ENCODE measurements at places on chromosomes 12 and 14.
A peak's percentile ranks its signal among the peaks of the same experiment; 100 is the strongest.

DNA sequence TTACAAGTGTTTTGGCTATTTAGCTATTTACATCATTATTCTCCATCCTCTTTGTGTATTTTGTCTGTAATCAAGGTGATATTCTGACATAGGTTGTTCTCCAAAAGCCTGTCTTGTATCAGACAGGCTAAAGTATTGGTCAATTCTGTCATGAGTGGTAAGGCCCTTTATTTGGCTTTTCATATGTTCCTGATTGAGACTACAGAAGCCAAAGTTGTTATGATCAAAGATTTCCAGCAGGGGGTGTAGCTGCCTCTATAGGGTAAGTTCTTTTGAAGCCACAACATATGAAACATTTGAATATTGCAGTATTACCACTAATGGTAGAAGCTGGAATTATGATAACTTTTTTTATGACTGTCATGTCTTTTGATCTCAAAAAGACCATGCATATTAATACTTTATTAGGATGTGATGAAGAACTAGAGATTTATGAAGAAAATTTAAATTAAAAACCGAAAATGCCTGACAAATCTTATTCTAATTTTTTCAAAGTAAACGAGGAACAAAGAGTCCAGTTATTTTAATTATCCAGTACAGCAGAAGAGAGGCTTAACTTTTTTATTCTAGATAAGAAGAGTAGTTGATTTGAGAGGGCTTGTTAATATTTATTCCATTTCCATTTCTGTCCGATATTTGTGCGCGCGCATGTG lies 3.4 kb upstream of the ARHGAP5 start:
- DNase-seq, result peak; percentile 86

DNA sequence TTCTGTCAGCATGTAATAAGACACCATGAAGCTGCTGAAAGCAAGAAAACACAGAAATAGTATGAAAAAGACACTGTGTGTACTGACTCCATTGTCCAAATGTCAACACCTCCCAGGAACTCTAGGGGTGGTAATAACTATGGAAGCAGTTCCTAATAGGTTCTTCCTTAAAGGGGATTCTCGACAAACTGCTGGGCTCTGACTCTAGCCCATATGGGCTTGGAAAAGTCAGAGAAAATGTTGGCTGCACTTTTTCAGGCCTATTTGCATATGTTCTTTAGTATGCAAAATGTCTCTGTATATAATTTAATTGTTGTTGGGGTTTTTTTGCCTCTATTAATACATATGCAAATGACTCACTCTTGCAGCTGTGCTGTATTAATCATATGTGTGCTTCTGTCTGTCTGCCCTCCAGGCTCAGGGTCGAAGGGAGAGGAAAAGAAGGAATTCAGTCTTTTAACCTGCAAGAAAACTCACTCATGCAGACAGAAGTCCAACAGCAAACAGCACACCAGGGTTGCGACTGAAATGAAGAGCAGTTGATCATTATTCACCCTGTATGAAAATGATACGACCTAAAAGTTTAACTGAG lies 317.6 kb downstream of the SOX5 start:
- no peak for DNase-seq

- DNase-seq, result peak; percentile 48
Measured at GRCh38 chr12:25186038-25186787, 8.7 kb downstream of the DNAI7 start.

GRCh38 chr14:79516009-79516408 lies 695.3 kb downstream of the DIO2 start:
- no peak for DNase-seq

DNA sequence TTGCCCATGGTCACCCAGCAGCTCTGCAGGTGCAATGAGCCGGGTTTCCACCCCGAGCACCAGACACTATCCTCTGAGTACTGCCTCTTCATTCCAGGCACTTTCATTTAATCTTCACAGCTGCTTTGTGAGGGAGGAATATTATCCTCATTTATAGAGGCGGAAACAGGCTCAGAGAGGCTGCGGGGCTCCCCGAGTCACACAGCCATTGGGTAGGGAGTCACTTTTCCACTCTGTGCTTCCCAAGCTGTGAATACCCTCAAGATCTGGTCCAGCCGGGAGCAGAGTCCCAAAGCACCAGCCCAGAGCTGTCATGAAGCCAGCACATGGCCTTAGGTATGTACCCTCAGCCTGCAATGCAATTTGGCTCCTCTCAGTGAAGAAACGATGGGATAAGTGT lies 51.7 kb upstream of the RIN3 start:
- DNase-seq, result no peak

DNA sequence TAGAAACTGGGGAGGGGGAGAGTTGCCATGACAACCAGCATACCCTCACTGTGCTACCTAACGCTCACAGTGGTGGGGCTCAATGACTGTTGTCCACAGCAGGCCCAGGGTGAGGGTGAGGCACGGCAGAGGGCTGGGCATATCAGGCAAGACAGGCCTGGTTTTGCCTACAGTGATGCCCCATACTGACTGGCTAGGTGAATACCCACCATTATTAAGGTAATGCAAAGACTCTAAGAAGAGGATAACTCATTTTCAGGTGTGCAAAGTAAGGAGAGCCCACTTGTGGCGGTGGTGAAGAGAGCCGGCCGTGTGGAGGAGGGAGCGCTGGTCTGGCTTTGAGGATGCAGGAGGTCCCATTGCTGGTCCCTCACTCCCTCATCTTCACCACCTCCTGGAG lies 422.3 kb downstream of the FUT8 start:
- DNase-seq, result no peak

GRCh38 chr12:103301642-103302591 lies 193.9 kb downstream of the C12orf42 start:
- no peak for DNase-seq

DNA sequence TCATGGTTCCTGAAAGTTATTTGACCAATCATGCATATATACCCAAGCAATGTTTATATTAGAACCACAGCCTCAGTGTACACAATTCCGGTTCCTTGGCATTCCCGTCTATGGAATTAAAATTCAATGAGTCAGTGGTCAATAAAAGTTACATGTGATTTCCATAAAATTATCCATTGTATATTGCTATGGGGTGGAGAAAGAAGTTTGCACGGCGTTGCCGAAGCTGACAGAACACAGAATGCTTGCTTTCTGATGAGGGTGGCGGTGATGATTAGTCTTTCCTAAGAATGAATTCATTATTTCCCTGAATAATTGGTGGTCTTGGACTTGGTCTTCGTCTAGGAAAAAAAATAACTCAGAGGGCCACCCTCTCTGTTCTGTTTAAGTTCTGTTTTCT lies 214.1 kb downstream of the ANO2 start:
- DNase-seq, result no peak

DNA sequence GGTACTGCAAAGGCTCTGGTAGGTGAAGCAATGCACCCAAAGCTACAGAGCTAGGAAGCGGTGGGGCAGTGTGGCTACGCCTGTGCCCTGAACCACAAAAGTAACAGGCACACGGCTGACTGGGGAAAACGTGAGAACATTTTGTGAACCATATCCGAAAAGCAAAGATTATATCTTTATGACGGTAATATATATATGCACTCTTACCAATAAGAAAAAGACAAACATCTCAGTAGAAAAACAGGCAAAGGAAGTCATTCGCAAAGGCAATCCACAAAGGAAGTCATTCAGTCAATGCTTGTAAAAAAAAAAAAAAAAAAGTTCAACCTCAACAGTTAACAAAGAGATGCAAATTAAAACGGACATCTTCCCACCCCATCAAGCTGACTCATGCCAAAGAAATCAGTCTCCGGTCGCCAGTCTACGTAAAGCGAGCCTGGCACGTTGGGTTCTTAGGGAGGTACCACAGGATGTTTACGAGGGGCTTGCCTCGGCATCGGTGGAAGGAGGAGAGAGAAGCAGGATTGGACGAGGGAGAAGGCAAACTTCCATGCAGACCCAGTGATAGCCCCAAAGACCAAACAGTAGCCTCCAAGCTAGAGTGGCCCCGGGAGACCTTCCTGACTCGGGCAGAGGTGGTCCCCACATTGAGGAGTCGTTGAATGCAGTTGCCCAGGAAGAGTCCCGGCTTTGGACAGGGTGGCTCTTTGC lies 39.4 kb upstream of the PPP2R5C start:
- DNase-seq, result peak; percentile 52

- DNase-seq, result peak; percentile 32
Measured at GRCh38 chr12:93006471-93007208, 77.5 kb upstream of the EEA1 start.

- no peak for DNase-seq
Measured at GRCh38 chr14:105471297-105471821, 3.3 kb upstream of the CRIP2 start.

GRCh38 chr14:60204843-60205774 lies 39.9 kb upstream of the DHRS7 start:
- DNase-seq, result peak; percentile 81

DNA sequence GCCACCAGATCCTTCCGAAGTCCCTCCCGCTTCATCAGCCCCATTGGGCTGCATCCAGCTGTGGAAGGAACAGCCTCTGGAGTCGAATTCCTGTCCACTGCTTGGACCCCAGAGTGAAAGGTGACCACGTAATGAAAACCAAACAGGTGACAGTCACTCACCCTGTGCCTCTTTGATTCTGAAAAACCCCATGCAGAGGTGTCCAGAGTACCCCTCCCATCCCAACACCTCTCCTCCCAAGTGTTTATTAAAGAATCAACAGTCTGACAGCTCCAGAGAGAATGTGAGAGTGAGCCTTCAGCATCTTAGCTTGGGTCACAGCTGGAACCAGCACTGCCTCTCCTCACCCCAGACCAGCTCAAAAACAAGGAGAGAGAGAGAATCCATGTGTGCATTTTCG lies 178.6 kb upstream of the NOS1 start:
- DNase-seq, result no peak

DNA sequence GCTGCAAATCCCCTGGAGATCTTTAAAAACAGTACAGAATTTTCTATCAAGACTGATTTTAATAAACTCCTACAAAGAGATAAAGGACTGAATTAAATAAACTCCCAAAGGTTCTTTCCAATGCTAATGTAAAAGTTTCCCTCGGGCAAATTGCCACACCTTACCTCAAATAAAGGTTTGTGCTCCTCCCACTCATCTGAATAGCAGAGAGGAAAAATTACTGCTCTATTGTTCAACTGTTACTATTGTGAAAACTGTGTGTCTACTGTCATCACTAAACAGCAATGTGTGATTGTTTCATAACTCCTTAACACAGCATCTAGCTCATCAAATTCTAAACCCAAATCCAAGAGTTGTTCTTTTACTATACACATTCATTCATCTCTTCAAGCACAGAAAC lies 3.2 kb downstream of the SPTLC2 start:
- DNase-seq, result no peak

- DNase-seq, result no peak
Measured at GRCh38 chr14:33742166-33742565, 208.7 kb downstream of the EGLN3 start.

DNA sequence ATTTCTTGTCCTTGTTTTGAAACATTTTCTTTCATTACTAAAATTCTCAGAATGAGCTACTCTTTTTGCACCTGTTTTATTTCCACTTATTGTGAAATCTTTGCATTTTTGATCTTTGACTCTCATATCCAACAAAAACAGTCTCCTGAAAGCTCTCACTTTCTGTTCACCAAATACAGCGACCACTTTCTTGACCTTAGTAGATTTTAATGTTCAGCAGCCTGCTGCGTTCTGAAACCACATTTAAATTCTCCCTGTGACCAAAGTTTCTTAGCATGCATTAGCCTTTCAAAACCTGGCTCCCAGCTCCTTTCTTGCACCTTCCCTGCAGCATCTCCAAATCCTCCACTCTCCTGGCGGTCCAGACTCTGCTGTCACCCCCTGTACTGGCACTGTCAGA lies 404.4 kb upstream of the PDE3A start:
- DNase-seq, result peak; percentile 56

DNA sequence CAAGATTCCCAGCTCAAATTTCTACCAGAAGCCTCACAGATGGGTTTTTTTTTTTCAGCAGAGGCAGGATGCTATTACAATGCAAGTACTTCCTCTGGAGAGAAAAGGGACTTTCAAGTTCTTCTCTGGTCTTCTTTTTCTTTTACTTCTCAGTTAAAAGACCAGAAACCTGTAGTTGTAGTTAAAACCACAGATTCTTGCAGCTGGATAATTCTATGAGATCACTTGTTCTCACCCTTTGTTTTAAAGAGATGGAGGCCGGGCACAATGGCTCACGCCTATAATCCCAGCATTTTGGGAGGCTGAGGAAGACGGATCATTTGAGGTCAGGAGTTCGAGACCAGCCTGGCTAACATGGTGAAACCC lies 47.6 kb upstream of the OVCH1 start:
- DNase-seq, result peak; percentile 54

DNA sequence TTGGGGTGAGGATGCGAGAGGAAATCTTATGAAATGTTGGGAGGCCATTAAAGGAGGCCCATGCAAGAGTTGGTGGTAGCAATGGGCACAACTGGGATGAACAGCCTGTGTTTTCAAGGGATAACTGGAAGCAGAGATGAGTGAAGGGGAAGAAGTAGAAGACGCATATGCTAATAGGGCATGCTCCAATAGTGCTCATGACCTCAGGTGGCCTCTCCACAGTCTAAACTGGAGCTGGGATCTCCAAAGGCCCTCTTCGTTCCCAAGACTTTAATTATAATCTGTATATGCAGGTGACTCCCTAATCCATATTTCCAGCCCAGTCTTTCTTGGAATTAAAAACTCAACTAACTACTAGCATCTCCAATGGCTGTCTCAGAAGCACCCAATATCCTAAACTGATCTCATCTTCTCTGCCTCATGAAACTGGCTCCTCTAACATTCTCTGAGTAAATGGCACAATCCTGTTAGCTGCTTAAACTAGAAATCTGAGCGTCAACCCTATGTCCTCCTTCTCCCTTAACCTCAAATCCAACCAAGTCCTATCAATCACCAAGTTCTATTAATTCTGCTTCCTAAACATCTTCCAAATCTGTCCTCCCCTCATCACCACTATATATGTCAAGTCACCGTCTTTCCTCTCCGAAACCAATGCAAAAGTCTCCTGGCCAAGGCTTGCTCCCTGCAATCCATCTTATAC lies 2.8 kb upstream of the AJUBA start:
- DNase-seq, result no peak

GRCh38 chr12:26803552-26803951 lies 29.4 kb downstream of the ITPR2 start:
- DNase-seq, result no peak

- DNase-seq, result peak; percentile 8
Measured at GRCh38 chr14:37232907-37233481, 35.3 kb downstream of the MIPOL1 start.

DNA sequence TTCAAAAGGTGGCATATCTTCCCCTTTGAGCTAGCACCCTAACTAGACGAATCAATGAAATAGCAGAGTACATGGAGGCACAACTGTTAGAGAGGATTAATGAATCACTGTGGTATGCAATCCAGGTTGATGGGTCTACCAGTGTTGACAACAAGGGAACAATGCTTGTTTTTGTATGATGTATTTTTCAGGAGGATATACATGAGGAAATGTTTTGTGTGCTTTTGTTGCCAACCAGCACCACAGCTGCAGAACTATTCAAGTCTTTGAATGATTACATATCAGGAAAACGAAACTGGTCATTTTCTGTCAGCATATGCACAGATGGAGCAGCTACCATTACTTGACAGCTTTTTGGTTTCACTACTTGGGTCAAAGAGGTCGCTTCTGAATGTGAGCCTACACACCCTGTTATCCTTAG lies 142.6 kb downstream of the GPHN start:
- DNase-seq, result peak; percentile 91

Data from GM12865 (cell line).